KBM-7 (cell line): ENCODE measurements at places on chromosomes 4 and X.
A peak's percentile ranks its signal among the peaks of the same experiment; 100 is the strongest.

DNA sequence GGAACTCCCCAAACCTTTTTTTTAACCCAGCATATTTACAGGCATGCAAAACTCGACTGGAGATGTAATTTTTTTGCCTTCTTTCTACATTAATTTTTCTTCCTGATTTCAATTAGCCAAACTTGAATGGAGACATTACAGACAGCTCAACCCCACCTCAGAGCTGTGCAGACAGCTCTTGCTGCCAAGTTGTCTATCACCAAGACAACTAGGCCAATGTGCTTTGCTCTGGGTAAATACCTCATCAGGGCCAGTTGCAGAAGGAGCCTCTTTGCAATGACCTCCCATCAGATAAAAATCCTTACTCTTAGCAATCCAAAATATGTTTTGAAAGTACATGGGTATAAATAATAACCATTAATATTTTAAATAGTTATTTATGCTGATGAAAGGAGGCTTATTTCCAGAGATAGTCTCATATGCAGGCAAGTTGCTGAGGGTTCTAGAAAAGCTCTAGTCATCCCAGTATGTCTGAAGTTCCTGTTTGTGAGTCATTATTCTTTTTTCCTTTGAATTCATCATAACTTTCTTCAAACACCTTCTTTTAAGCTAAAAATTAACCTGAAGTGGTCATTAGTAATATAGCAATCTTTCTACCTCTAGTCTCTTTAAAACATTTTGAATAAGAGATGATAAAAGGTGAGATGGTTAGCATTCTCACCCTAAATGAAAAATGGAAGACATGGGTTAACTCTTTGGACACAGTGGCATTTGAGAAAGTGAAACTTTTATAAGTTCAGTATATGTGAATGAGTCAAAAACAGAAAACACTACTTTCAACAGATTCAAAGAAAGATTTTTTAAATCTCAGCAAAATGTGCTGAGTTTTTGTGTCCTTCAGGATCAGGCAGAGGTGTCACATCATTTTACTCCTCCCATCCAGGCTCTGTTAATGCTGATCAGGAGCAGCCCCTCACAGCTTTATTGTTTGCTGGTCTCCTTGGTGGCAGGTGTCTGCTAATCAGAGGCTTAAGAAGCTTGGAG is 475.5 kb upstream of the FGF16 start:
- DNase-seq: no peak

- no peak for DNase-seq
These were observed 2.5 kb upstream of the PDGFRA start for GRCh38 chr4:54226404-54227255.

DNA sequence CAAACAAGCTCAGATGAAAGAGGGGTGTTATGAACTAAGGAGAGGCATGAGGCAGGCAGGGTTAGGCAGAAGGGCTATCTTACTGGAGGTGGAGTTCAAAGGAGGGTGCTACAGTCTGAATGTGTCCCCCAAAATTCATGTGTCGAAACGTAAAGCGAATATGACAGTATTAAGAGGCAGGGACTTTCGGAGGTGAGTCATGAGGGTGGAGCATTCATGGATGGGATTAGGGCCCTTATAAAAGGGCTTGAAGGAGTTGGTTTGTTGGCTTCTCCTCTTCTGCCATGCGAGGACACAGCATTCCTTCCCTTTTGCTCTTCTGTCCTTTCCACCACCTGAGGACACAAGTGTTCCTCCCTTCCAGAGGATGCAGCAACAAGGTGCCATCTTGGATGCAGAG is 22.9 kb downstream of the APLN start:
- DNase-seq: no peak

DNA sequence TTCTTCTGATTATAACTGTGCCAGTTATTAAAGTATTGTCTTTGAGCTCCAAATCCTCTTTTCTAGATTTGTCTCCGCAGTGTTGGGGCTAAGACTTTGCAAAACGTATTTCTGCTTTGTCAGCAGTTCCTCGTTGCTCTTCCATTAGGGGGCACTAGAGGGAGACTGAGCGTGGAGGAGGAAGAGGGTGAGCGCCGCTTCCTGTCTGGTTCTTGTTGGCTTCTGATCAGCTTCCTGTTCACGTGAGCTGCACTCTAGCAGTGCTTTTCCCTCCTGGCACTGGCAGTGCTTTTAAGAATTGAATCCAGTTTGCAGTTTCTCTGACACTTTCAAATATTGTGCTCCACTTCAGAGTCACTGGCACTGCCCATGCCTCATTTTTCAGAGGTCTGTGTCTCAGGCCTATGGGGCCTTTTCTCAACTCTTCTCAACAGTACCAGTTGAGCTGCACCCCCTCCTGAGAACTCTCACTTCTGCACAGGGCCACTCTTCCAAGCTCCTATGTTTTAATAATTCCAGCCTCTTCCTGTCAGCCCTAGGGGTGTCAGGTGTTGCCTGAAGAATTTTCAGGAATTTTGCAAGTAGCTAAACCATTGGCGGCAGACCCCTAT is 54.4 kb upstream of the LCORL start:
- DNase-seq: peak; percentile 82

DNA sequence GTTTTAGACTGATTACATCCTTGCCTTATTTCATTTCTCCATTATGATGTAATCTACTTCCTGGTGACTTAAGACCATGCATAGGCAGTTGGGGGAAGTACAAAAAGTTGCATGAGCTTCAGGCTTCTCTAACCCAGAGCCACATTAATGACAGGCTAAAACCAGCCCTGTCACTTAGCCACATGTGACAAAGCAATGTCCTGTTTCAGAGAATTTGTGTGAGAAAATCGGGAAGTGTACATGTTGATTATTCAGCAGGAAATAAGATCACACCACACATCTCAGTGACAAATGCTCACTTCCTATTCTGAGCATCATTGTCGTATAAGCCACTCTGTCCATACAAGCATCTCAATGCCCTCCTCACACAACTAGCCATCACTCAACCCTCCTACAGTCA is 98.5 kb upstream of the MAGEB16 start:
- DNase-seq: peak; percentile 51

DNA sequence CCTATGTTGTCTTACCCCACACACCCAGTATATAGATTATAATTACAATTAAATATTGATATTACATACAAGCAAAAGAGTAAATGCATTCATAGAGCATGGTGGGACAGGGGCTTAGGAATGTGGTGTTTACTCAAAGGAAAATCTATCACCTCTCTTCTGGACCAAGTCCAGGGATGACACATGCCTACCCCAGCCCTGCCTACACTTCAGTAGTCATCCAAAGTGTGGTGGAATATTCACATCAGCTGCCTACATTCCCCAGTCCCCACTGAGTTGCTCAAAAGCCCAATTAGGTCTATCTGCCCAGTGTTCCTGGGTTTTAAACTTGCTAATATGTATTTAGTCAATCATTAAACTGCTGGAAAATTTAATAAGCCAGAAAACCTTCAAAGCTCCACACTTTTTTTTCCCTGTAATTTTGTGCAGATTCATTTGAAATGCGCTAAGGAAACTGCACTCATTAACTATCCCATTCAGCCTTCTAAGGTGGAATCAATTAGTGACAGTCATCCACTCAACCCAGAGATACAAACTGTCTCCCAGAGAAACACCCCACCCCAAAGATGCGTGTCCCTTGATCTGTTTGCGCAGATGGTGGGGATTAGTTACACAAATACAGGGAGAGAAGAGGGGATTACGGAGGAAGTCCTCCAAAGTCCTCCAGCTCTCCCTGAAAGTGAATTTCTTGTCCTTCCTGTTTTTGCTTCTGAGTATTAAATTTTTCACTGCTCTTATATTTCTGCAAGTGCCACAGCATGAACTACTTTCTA is 91.7 kb upstream of the KDR start:
- DNase-seq: no peak

DNA sequence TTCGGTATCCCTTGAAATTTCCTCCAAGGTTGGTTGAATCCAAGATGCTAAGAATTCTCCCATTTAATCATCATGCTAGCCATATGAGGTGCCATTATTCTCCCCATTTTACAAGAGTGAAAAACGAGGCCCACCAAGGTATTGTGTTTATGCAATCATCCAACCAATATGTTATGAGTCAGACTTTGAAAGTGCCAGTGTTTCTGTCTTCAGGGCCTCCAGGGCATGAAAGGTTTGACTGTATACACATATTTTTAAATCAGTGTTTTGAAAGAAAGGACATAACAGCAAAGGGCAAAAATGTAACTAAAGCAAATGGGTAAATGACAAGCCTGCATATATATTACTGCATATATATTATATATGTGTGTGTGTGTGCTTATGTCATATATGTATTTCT is 541.2 kb upstream of the SMIM31 start:
- DNase-seq: no peak

- no peak for DNase-seq
These were observed 109.3 kb downstream of the NFKB1 start for GRCh38 chr4:102610476-102610875.

DNA sequence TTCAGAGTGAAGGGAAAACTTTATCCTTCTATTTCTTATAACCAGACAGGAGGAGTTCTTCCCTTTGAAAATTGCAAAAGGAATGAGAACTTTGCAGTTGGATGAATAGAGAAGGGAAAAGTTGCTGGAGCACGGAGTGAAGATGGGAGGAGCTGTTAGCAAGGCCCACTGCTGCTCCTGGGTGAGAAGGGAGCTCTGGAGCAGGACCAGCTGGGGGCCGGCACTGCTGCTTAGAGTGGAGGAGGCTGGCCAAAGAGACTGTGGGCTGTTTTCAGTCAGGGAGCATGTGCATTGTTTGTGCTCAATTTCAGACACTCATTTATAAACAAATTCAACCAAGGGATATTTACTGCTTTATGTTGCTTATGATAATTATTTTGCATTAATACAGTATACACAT is 164.2 kb downstream of the STIM2 start:
- no peak for DNase-seq

GRCh38 chr4:1208266-1208961 is 36.0 kb upstream of the SPON2 start:
- DNase-seq: no peak

DNA sequence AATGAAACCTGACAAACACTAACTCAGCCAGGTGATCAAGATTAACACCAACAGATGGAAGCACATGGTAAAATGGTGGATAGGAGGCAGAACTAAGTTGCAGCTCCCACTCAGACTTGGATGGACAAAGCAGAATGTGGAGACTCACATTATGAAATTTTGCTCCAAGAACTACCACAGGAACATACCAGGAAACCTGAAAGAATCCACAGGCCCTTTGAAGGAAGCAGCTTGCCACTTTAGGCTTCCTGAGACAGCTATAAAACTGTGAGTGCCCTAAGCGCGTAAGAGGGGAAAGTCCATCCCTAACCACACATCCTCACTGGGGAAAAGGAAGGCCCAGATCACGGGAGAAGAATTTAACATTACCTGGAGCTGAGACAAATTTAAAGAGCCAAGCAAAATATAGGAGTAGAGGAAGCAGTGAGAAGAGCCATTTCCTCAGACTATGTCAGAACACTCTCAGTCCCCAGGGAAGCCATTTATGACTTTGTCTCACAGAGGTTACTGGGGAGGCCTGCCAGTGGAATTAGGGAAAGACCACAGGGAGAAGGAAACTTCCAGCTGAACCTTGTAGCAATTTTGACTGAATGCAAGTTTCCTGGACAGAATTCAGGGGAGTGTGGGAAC is 224.5 kb downstream of the TEX13C start:
- no peak for DNase-seq

GRCh38 chr4:17654701-17655100 is 40.3 kb downstream of the MED28 start:
- DNase-seq: no peak

- no peak for DNase-seq
These were observed 430.3 kb downstream of the GALNTL6 start for GRCh38 chr4:172243551-172243950.

DNA sequence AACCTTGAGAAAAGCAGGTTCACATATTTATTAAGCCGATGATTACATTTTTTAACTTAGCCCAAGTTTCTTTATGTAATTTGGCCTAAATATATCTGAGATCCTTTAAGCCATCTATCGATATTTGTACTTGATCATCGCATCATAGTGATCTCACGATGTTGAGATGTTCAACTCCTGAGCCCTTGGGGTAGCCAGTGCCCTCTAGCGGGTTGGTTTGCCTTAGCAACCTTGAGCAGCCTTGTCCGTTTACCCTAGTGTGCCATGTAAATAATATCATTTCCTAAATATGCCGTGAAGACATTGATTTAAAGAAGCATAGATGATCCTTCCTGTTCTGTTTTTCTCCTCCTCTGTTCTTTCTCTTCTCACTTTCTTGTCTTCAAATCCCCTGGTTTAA is 432.2 kb downstream of the RPA4 start:
- DNase-seq: no peak

DNA sequence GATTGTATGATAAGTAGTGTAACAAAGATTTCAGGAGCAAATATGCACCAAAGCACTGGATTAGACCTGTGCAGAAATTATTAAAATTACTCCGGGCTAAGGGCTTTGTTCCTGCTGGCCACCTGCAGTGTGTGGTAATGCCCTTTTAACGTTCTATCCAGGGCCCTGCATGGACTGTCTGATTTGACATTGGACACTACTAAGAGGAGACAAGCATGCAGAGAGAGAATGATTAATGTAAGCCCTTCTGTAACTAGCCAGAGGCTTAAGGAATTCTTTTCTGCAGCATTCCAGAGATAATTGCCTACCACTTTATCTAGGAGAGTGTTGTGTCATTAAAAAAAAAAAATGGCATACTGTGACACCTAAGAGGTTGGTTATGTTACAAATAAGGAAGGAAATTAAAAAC is 117.0 kb downstream of the PCDH7 start:
- no peak for DNase-seq

- no peak for DNase-seq
These were observed 152.1 kb upstream of the HPGD start for GRCh38 chr4:174674305-174674840.

DNA sequence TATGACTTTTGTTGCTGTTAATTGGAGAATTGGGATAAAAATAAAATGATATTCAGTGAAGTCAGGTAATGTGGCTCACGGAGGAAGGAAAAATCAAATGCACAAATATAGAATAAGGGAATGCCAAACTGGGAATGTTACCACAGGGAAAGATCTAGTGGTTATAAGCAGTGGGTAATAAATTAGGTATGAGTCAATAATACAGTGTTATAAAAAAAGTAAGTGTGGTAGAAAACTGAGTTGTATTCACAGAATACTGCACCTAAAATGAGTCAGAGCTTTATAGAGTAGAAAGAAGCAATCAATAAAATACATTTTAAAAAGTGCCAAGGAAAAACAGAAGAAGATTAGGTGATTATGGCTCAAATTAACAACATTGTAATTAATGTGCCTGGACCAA is 34.5 kb downstream of the INTS12 start:
- no peak for DNase-seq

- no peak for DNase-seq
These were observed 717.6 kb upstream of the HS3ST1 start for GRCh38 chr4:12146339-12146738.

GRCh38 chr4:57119054-57119651 is 9.0 kb upstream of the IGFBP7 start:
- DNase-seq: no peak

GRCh38 chr4:5568931-5569330 is 139.4 kb downstream of the EVC2 start:
- no peak for DNase-seq

GRCh38 chr4:29817961-29818360 is 902.2 kb upstream of the PCDH7 start:
- DNase-seq: no peak

- DNase-seq: no peak
These were observed 14.4 kb upstream of the S100G start for GRCh38 chrX:16635596-16635995.

- DNase-seq: peak; percentile 54
These were observed 856.3 kb upstream of the NDST4 start for GRCh38 chr4:115969756-115970155.
